ENCODE measurements at places on chromosomes 3 and 15.

GRCh38 chr3:143753006-143753405 is 95.3 kb downstream of the SLC9A9 start:
- DNase-seq, result no peak

DNA sequence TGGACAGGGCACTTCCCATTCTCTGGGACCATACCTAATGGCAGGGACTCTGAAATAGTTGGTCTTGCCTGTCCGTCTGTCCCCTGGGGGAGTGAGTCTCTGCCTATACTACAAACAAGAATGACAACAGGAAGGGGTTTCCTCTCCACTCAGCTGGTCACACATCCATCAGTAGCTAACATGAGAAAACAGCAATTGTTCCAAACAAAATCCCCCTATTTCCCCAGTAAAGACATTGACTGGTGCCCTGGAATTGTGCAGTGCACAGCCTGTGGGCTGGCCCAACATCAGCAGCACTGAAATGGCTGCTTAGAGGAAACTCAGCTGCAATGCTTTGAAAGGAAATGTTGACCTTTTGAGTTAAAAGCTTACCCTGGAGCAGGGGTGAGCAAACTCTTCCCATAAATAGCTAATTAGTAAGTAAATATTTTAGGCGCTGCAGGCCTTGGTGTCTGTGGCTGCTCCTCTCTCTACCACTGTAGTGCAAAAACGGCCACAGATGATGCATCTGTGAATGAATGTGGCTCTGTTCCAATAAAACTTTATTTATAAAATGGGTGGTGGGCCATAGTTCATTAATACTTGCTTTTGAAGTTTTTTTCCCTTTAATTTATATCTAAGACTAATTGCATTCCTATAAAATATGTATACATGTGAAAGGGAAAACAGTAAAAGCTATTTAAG is 174.3 kb downstream of the KLF13 start:
- DNase-seq, result no peak

DNA sequence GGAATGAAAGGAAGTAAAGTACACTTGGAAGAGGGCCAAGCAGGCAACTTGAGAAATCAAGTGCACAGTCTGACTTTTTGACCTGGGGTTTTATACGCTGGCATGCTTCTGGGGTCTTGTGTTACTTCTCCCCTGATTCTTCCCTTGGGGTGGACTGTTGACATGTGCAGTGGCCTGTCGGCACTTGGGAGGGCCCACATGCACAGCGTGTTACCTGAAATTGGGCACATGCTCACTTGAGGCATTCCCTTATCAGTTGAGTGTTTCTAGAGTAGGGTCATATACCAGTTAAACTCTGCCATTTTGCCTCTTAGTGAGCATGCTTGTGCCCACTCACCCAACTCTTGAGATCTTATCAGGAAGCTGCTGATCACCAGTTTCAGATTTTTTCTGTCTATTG is 329.1 kb upstream of the SOX2 start:
- no peak for DNase-seq

DNA sequence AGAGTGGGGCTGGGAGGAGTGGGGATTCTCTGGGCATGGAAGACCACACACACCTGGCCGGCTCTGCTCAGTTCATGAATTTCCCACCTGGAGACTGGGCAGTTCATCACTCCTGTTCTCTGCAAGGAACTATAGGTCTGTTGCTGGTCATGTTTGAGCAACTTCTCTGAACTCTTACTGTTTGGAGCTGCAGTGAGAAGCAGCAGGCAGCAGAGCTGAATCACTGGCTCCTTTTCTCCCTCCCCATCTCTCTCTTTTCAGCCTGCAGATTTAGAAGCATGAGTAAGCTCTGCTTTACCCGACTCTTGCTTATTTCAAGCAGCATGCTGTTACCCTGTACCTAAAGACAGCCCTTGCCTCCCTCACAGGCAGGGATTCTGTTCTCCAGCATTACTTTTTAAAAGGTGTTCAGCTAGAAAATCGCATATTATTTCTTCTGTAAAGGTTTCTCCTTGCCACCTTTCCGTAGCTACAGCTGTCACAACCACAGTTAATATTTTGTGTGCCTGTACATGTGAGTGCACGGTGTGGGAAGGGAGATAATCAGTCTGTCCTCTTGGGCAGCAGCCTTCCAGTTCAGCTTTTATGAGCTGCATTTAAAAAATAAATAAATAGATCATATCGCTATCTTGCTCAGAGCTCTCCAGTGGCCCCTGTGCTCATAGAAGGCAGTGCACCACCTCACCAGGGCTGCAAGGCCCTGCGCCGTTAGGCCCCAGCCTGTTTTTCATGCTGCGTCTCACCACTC is 131.6 kb downstream of the CHCHD6 start:
- DNase-seq, result no peak

DNA sequence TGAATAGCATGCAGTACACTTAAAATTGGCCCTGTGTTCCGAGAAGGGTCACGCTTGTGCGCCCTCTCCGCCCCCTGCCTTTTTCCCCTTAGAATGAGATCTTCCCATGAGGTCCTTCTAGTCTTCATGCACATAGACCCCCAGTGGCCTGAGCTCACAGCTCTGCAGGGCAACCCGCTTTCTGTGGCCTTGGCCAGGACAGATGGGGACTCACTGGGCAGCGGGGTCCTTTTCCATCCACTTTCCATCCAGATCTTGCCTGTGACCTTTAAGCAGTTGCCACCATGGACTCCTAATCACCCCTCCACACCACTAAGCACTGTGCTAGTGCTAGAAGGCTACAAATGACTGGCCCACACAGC is 244.4 kb downstream of the UACA start:
- DNase-seq, result no peak

DNA sequence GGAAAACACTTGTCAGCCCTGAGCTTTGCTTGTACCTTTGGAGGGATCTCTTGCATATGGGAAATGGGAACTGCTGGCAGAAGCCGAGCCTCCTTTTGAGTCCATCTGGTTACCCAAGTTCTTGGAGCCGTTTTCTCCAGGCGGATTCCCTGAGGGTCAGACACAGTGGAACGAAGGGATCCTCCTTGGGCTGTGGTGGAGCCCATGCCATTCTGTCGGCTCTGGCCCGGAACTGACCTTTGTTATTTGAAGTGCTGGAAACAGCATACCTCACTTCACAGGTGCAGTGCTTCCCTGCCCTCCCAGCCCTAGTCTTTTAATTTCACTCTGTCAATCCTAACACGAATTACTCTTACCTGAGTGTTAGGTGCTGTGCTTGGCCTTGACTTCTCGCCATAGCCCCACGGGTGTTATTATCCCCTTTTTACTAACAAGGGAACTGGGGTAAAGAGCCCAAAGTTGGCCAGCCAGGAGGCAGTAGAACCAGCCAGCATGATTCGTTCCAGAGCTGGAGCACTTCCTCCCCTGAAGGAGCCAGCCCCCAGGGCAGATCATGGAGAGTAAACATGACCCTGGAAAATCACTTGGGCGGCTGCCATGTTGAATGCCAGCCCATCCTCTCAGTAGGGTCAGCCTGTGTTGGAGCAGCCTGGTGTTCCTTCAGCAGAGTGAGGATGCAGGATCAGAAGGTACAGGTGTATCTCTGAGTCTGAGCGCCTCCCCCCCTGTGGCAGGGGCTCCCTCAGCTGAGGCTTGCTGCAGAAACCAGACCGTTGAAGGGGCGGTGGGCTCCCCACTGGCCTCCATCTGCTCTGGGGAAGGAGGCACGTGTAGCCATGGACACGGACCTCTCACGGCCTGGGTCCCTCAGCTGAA is 143.2 kb downstream of the DNAJB8 start:
- no peak for DNase-seq

- no peak for DNase-seq
Observed at GRCh38 chr3:9102240-9102981, 139.1 kb upstream of the RAD18 start.

- DNase-seq, result no peak
Observed at GRCh38 chr15:42331235-42331634, 28.1 kb upstream of the CAPN3 start.

GRCh38 chr3:139222100-139222657 is 121.6 kb upstream of the MRPS22 start:
- DNase-seq, result no peak

DNA sequence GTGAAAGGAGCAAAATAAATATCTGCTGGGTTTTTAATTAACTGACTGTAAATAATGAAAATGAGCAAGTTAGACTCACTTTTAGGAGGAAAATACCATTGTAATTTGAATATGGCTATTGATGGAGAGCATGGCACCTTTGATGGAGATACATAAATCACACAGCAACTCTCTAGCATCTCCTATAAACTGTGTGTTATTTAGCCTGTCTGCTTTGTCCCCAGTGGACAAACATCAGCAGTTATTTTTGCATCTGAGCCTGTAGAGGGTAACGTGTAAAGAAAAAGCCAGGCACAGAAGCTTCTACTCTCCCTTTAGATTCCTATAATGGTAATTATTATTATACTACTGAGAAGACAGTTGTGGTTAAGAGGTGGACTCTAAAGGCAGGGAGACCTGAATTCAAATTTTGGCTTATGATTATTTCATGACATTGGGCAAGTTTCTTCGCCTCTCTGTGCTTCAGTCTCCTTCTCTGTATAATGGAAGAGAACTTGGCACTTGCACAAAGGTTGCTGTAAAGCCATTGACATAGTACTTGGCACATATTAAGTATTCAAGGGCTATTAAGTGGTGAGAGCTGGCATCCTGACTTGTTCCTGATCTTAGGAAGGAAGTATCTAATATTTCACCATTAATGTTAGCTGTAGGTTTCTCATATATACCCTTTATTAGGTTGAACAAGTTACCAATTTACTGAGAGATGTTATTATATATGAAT is 289.5 kb upstream of the TRIM42 start:
- DNase-seq, result no peak

DNA sequence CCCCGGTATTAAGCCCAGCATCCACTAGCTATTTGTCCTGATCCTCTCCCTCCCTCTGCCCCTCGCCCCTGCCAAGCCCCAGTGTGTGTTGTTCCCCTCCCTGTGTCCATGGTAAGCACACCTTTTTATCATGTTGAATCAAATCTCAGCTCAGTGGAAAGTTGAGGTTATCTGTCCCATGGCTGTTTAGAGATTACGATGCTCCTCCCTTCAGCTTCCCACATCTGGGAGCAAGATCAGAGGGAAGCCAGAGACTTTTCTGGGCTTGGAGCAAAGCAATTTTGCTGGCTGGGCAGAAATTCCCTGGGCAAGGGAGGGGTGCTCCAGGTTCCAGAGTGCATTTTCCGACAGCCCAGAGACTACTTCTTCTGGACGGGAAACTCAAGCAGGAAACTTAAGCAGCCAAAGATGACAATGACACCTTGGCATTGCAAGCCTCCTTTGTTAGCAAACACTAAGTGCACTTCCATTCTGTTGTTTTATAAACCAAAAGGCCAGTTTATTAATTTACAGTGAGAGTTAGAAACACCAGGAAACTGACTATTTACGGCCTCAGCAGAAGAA is 104.5 kb downstream of the MESD start:
- DNase-seq, result no peak

All from CD4-positive, alpha-beta memory T cell (primary cell).